ENCODE measurements at places on chromosomes 1 and 21. TPM values are rescaled to one million over a fixed set of nuclear protein-coding genes. Genes with fewer than 3 reads are reported as not detected.

DNA sequence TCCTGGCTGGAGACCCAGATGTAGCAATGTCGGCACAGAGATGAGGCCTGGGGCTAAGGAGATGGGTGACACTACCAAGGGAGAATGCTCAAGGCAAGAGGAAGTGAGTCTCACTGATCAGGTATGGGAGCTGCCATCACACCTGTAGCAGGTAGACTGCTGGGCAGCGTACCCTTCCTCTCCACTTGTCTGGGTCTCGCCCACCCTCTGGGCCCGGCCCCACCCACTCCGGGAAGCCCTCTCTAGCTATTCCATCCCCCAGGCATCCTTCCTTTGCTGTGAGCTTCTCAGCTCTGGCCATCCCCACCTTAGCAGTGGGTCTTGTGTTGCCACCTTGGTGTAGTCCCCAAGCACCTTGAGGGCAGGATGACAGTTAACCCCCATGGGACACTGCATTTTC, 87.7 kb upstream of the EDN2 start:
- no peak for DNase-seq

DNA sequence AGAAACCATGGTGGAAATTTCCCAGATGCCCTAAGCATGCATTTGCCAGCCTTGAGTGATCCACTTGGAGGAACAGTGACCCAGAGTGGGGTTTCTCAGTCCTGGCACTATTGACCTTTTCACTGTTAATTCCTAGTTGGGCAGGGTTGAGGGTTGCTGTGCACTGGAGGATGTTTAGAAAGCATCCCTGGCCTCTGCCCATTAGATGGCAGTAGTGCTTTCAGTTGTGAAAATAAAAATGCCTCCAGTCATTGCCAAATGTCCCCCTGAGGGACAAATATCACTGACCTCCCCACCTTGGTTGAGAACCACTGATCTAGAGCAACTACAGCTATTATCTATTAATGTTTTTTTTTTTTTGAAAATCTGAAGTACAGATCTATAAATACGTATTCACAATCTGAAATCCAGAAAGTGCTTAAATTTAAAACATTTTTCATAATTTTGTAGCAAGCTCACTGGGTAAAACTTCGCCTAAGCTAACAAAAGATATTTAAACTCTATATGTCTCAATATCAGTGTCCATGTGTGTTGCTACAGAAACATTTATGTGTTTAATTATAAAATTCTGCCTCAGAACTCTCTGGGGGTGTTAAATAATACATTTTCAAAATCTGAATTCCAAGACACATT, 27.3 kb downstream of the F3 start:
- DNase-seq, result peak; percentile 15

GRCh38 chr1:36344395-36344680, 20.9 kb upstream of the EVA1B start:
- DNase-seq, result no peak

DIO1 gene
- not detected for total RNA-seq

SPTA1 gene
- under 0.01 TPM for total RNA-seq

Measured in osteoblast (primary cell).